SW 1271 (cell line): ENCODE measurements at places on chromosomes 5 and 9.

- no peak for DNase-seq
Measured at GRCh38 chr5:16932401-16932800, 3.7 kb downstream of the MYO10 start.

DNA sequence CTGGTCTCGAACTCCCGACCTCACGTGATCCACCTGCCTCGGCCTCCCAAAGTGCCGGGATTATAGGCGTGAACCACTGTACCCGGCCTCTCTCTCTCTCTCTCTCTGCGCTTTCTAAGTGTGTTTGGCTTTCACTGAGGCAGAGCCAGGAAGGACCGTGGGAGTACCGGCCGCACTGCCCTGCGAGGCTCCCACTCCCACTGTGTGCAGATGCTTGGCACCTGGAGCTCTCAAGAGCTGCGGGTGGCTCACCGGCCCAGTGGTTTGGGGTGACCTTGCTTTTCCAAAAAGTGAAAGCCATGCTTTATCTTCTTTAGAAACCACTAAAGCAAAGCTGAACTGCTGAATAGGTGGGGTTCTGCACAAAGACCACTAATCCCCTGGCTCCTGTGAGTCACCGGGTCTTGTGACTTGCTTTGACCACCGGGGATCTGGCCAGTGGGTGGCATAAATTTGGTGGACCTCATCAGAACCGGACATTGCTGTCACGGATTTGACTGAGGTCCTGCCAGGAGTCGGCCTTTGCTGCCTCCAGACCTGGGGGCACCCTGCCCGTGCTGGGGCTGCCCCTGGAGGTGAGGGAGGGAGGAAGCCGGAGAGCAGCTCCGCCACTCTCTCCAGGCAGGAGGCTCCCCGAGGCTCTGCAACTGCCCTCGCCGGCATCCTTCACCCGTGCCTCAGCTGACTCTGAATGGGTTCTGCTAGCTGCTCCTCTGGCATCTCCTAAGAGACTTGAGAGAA is 228.9 kb downstream of the FANCC start:
- no peak for DNase-seq

GRCh38 chr5:58939664-58940063 is 356.8 kb downstream of the RAB3C start:
- no peak for DNase-seq

- DNase-seq: no peak
Measured at GRCh38 chr5:37996918-37997317, 157.1 kb upstream of the GDNF start.

DNA sequence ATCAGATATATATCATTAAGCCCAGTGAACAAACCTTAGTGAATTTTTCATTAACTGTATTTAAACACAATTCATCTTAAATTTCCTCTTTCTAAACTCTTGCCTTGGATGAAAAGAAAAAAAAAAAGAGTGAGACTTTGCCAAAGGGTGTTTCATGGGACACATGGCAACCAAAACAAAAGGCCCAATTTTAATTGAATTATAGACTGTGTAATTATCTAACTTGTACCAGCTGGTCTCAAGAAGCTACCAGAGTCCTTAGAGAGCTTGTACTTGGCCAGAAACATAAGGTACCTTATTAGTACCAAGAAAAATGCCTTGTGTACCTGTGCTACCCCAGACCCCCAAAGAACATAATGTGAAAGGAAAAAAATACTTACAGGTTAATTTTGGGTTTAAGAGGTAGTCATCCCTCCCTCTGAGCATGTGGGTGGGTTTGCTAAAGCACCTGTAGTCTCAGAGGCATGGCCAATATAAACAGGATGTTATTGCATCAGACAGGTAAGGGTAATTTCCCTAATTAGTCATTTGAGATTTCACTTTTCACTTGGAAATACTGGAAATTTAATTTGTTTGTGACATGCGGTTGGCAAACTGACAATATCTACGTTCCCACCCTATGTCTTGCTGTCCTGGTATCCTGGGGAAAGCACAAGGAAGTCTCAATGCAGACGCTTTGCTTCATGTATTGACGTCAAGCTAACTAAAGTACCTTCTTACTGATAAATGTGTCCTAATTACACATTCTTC is 90.1 kb downstream of the SNCAIP start:
- DNase-seq: no peak

DNA sequence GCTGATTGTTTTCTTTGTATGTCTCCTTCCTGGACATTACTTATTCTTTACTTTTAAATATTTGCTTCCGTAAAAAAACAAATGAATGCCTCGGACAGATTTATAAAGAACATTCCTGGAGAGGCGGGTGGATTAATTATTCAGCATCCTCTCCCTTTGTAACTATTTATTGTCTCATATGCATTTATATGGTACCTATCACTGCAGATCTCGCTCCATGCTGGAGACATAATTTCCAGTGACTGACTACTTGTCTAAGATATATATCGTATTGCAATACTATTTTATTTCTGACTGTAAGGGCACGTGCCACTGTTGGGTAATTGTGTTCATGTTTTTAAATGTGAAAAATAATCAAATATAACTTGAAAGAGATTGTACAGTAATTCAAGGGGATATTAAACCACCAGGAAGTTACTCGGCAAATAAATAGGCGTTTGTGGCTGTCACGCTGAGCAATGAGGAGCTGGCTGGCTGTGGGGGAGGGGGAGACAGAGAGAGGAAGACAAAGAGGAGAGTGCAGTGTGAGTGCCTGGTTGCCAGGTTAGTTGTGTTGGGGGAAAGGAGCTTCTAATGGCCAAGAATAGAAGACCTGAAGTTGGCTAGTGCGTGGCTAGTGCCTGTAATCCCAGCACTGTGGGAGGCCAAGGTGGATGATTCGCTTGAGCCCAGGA is 131.8 kb upstream of the GABRP start:
- no peak for DNase-seq

DNA sequence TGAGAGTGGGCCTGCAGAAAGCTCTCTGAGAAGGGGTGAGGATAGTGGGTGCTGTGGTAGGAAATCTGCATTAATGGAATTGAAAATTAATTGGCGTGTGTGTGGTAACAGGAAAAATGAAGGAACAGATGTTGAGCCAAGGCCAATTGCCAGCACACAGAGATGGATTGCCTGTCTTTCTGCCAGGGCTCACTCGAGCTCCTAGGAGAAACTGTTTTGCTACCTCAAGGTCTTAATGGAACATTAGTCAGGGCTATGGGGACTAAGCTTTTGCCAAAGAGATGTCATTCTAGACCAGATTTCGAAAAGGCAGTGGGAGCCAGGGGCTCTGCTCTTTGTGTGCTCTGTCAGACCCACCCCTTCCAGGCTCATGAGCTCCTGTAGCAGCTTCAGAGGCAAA is 124.0 kb upstream of the EFNA5 start:
- no peak for DNase-seq

DNA sequence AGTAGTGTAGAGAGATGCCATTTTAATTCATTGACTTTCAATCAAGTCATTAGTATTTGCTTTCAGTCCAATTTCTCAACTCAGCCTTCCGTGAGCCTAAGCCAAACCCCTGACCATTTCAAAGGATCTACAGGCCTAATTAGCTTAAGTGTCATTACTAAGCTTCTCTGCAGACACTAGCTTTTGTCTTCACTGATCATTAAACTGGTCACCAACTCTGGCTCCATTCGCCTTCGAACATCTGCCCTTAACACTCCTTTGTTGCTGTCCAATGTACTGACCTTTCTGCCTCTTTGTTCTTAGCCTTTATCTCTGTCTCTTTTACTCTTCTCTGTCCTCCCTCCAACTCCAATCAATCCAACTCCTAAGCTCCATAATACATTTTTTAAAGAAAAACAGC is 299.3 kb downstream of the DIRAS2 start:
- no peak for DNase-seq

DNA sequence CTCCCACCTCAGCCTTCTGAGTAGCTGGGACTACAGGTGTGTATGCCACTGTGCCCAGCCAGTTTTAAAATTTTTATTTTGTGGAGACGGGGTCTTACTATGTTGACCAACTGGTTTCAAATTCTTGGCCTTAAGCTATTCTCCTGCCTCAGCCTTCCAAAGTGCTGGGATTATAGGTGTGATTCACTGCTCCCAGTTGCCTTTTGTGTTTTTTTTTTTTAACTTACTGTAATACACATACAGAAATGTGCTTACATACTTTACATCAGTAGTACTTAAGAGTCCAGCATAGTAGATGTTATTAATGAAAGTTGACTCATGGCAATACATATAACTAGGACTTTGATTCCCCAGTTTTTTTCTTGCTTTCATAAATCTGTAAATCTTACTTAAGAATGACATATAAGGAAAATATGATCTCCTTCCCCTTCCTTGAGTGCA is 4.7 kb downstream of the MAN2A1 start:
- DNase-seq: no peak

DNA sequence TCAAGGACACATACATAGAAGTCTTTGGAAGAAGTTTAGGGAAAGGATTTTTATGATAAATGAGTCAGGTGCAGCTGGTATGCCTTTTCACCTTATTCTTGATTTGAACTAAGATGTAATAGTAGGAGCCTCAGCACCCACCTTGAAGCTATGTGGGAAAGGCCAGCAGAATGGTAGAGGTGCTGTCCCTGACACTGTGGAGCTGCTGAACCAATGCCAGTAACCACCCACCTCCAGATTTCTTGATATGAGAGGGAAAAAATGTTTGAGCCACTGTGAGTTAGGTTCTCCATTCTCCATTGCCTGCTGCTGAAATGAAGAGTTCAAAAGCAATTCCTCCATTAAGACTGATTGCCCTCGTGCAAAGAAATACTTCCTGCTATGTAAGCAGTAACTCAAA is 12.2 kb upstream of the HMGCR start:
- DNase-seq: no peak

DNA sequence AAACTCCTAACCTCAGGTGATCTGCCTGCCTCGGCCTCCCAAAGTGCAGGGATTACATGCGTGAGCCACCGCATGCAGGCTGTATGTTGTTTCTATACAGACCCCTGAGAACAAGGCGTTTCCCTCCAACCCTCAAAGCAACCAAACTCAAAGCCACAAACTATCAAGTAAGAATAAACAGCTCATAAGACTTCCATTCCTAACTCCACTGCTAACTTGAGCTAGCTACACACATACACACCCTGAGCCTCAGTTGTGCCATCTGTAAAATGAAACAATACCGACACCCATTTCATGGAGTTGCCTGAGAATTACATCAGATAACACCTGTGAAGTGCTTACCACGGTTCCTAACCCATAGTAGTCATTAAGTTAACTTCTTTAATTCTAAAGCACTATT is 70.8 kb downstream of the SERINC5 start:
- DNase-seq: no peak

- no peak for DNase-seq
Measured at GRCh38 chr5:16559702-16560101, 57.1 kb downstream of the RETREG1 start.

DNA sequence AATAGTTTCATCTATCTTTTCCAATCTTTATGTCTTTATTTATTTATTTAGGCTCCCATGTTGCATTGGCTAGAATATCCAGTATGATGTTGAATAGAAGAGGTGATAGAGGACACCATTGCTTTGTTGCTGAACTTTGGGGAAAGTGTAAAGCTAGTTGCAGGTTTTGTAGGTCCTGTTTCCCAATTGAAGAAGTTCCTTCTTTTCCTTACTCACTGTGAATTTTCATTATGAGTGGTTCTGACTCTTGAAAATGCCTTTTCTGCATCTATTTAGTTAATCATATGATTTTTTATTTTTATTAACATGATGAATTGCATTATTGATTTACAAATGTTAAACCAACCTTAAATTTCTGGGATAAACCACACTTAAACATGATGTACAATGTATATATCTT is 58.9 kb upstream of the NR3C1 start:
- no peak for DNase-seq

DNA sequence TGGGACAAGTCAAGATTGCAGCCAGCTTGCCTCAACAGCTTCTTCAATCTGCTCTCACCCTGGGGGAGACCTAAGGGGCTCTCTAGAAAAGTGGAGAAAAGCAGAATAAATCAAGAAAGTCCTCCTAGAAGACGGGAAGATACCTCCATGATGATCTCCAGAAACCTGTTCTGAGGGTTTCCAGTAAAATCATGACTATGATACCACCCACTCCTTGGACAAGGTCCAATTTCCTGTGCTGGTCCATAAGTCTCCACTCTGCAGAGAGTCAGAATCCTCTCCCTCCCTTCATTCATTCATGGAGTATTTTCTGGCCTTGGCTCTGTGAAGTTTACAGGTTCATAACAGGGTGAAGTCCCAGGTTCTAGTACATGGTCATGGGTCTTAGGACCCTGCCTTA is 168.6 kb downstream of the SLC12A2 start:
- no peak for DNase-seq

GRCh38 chr9:129341171-129341986 is 163.3 kb upstream of the IER5L start:
- no peak for DNase-seq

- DNase-seq: no peak
Measured at GRCh38 chr9:135320331-135320730, 159.3 kb upstream of the PPP1R26 start.

DNA sequence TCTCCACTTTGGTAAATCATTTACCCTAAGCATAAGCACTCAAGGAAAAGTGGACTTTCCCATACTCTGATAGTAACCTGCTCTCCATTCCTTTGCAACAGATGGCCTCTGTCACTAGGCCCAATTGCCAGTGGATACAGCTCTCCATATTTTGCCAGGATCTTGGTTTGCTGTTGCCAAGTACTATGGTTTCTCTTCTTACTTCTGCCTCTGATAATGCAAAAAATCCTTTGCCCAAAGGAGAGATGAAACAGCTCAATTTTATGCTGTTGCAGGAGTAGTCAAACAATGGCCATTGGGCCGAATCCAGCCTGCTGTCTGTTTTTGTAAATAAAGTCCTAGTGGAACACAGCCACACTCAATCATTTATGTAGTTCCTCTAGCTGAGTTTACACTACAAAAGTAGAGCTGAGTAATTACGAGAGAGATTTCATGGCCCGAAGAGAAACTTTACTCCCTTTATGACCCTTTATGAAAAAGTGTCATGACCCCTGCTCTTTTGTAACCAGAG is 92.5 kb downstream of the HTR4 start:
- no peak for DNase-seq

DNA sequence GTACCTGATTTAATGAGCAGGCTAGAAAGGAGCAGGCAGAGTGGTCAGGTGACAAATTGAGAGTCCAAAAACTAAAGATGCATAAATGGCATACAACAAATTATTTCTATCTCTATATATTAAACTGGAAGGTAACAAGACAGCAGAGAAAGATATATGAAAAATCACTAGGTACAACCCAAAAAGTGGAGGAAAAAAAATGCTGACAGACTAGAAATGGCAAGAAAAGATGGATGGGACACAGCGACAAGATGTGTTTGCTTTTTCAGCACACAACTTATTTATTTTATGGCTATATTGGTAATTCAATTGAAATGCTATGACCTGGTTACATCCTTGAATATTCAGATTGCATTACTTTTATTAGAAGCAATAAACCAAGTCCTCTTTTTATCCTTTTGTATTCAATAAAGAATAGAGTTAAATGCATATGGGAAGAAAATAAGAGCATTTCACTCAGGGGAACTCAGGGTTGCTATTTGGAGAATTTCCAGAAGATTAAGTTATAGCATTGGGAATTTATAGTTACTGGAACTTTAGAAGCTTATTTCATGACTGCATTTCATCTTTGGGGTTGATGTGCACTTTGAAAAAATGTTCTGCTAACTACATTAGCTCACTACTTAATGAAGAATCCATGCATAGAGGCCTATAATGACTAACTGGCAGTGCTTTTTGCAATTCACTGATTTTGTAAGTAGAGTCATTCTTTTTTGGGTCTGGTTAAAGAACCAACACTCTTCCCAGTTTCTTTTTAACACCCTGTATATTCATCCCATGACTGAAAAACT is 566.6 kb upstream of the TUSC1 start:
- DNase-seq: no peak
